Daoy (cell line): ENCODE measurements at places on chromosomes 16 and 17. TPM values are rescaled to one million over a fixed set of nuclear protein-coding genes. Genes with fewer than 3 reads are reported as not detected.

OTOP2 gene
- total RNA-seq: not detected in 2 replicates

RAD51C gene
- total RNA-seq: 40.7 and 50.7 TPM in 2 replicates

SPATA22 gene
- not detected in 2 replicates for total RNA-seq

LPO gene
- 0.06 TPM in 1 of 2 replicates, not detected in the other for total RNA-seq

CCDC154 gene
- not detected in 2 replicates for total RNA-seq

CACNA1H gene
- 0.06 and 0.80 TPM in 2 replicates for total RNA-seq

- DNase-seq: no peak
Measured at GRCh38 chr17:17366941-17367875, 64.0 kb downstream of the NT5M start.

GRCh38 chr16:78815713-78816112, 716.3 kb downstream of the WWOX start:
- no peak for DNase-seq

DNA sequence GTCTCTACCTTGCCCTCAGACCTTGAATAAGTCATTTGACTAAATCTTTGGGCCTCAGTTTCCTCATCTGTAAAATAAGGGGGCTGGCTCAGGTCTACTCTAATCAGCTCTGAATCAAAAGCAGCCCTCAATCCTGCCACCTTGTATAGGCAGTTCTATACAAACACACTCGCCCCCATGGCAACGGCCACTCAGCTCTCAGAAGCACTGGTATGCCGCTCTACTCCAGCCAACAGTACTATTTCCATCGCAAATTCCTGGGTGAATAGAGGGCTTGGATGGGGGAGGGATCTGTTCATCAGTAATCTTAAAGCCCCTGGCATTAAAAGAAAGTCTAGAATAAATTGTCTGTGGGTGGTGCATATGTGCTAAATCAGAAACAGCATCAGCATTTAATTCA, 21.2 kb upstream of the TAOK1 start:
- no peak for DNase-seq

DNA sequence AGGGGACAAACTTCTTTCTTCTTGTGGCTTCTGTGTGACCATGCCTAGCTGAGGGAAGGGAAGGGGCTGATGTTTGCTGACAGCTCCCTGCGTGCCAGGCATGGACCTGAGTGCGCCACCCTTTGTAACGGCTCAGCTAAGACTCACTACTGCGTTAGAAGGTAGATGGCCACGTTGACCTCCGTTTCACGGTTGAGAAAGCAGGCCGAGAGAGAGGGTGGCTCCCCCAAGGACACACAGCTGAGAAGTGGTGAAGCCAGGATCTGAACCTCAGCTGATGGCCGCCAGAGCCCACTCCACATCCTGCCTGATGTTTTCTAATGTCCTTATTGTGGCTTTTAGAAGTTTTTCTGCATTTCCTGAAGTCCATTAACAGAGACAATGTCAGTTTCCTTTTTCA, 45.1 kb downstream of the RGS9 start:
- no peak for DNase-seq

DNA sequence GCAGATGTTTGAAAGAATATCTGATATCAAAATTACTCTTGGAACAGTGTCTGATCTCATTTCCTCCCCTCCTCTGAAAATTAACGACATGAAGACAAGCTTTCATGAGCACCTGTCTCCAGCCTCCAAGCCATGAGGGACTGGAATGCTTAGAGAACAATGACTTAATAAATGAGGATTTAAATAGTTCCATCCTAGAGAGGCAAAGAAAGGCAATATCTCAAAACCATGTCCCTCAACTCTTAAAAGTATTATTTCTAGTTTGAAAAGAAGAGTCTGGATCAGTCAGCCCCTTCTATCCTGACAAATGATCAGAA, 137.5 kb downstream of the ANKFN1 start:
- DNase-seq: no peak

- no peak for DNase-seq
Measured at GRCh38 chr17:75642182-75642783, 9.0 kb downstream of the SMIM5 start.

GRCh38 chr17:66915204-66915611, 49.3 kb upstream of the CACNG4 start:
- DNase-seq: peak; percentile 50

DNA sequence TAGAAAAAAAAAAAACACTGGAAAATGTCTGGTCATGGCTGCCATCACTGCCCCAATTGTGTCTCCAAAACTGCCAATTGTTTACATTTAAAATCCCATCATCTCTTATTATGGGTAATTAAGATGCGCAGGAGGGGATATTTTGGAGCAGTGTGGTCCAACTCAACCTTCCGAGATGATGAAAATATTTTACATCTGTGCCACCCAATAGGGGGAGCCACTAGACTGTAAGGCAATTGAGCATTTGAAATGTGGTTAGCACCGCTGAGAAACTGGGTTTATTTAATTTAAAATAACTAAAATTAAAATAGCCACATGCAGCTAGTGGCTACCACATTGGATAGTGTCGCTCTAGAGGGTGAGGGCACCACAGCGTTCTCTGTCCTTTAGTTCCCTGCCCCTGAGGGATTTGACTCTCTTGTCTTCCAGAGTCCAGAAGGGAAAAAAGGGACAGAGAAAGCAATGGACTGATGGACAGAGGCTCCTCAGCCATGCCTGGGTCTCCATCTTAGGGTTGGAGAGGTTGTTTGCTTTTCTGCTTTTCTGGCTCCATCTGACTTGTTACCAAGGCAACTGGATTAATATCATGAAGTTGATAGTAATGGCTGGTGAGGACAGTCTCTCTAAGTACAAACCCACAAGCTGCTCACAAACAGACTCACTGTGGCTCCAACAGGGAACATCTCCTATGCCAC, 3.5 kb downstream of the MPO start:
- no peak for DNase-seq

- no peak for DNase-seq
Measured at GRCh38 chr16:55981557-55981956, 106.4 kb upstream of the CES5A start.

- DNase-seq: no peak
Measured at GRCh38 chr16:30953111-30953510, 4.2 kb downstream of the ORAI3 start.

- DNase-seq: no peak
Measured at GRCh38 chr17:34319039-34319483, at the start of gene CCL8. CCL8 (plus strand) TSS chr17:34319435; CDS start chr17:34319502, 67 bp downstream.

- DNase-seq: peak; percentile 59
Measured at GRCh38 chr17:3917391-3917931, 1.2 kb upstream of the P2RX1 start.

- no peak for DNase-seq
Measured at GRCh38 chr17:3026856-3027751, 36.3 kb downstream of the OR1D5 start.

DNA sequence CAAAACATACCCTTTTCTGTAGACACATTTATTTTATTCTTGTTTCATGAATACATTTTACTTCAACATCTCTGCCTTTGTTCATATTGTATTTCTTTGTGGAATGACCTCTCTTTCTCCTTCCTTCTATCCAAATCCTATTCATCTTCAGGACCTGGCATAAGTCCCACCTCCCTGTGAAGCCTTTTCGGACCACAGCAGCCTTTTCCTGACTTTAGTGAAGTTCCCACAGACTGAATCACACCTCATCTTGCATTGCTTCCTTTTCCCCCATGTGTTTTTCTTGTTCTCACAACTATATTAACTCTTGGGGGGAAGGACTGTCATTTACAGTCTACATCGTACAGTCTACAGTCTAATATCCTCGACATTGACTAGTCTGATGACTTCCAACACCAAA, 58.2 kb downstream of the MFSD11 start:
- no peak for DNase-seq

DNA sequence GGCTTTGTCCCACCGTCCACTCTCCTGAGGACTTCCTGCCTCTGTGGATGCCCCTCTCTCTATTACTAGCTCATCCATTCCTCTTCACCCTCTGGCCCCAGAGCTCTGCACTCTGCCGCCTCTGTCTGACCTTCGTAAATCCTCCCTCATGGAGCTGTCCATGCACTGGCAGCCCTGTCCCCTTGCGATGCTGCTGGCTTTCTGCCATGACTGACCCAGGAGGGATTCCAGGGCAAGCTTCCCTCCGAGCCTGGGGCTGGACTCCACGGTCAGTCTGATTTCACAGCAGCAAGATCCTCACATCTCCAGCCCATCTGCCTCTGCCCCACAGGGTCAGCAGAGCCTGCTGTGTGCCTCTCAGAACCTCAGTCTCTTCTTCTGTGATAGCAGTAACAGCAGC, 4.7 kb downstream of the CBFA2T3 start:
- no peak for DNase-seq

DNA sequence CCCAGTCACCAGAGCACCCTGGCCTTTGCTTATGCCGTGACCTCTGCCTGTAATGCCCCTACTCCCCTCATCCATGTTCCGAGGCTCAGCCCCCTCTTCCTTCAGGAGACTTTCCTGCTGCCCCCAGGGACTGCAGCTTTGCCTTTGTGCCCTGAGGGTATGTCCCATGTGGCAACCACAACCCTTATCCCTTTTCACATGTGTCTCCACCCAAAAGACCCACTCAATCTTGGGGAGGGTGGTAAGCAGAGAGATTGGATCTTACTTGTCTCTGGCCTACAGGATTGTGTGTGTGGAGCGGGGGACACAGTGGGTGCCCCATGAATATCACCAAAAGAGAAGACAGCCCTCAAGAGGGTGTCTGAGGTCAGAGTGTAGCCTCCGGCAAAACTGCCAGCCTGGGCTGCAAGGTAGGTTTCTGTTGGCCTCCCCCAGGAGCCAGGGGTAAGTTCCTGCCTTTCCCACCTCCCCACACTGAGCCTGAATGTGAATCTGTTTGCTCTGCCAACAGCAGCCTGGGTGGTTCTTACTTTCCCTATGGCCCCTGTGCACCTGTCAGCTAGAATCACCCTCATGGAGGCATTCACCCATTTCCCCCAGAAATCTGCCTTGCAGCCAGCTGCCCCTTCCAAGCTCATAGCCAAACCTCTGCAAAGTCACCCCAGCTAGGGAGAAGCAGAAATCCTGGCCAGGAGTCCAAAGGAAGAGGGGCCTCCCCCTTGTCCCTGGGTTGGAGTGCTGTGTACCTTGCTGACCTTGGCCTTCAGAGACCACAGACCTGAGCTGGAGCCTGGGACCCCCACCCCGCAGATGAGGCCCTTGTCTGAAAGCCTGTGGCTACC, 11.5 kb upstream of the C17orf113 start:
- no peak for DNase-seq

DNA sequence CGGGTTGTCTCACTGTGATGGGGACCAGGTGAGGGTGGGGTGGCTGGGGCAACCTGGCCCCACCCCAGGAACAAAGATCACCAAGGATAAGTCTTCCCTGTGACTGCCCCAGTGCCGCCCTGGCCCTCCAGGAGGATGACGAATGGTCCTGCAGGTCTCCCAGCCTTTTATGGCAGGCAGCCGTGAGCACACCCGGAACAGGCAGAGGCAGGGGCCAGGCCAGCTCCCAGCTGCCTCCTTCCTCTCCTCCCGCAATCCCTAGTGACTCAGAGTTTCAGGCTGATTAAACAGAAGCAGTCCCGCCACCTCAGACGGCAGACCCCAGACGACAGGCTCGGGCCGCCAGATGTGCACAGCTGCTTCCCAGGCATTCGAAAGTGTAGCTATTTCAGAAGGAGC, 13.3 kb downstream of the JUP start:
- DNase-seq: peak; percentile 96

DNA sequence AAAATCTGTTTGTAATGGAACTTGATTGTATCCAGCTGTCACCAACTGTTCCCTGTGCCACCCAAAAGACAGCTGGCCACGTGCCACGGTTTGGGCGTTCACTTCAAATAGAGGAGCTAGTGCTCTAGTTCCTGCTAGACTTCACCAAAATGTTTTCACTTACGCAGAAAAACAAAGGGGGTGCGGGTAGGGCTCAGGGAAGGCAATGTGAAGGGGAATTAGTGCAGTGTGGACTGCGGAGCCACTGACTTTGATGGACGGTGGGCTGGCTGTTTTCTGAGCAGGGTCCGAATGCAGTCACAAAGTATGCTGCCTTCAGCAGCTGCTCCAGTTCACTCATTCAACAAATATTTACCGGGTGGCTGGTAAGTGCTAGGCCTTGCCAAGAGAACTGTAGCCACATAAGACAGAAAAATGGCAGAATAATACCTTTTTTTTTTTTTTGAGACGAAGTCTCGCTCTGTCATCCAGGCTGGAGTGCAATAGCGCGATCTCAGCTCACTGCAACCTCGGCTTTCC, 7.6 kb upstream of the CYTH1 start:
- DNase-seq: no peak

GRCh38 chr17:50447870-50448595, 20.6 kb downstream of the CHAD start:
- no peak for DNase-seq

GRCh38 chr17:72683506-72684404, 408.7 kb downstream of the SLC39A11 start:
- peak; percentile 94 for DNase-seq

- no peak for DNase-seq
Measured at GRCh38 chr16:58563235-58563634, 47.9 kb downstream of the SETD6 start.

DNA sequence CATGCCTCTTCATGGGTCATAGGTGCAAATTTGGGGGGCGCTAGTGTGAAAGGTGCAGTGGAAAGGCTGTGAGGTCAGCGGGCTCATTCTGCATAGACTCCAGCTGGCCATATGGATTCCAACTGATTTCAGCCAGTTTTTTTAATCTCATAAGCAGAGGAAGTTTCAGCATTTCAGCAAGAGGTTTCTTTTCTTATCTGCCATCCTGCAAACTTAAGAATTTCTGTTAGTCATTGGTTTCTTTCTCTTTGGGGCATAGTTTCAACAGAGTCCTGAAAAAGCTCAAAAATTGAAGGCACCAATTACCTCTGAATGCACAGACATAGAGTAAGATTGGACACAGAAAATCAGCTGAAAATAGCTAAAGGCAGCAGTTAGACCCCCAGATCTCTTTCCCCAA, 16.2 kb upstream of the ALOX15 start:
- DNase-seq: no peak

DNA sequence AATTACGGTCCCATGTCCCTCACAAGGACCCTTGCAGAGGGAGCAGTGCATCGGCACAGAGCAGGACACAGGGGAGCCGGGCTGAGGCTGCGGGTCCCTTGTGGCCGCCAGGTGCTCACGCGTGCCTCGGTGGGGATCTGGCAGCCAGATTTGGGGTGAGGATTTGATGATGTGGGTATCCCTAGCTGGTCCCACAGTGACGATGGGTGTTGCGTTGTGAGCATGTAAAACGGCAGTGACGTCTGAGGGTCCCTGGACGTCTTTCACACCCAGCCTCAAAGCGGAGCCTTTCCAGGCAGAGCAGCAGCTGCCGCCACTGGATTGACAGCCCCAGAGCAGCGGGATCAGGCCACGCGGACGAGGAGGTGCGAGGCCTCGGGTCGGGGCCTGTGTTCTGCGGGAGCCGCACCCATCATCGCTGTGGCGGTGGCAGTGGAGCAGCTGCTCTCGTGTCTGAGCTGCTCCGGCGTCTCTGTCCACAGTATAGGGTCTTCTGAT, 54.6 kb downstream of the WDR45B start:
- DNase-seq: no peak

- peak; percentile 42 for DNase-seq
Measured at GRCh38 chr17:45783593-45784292, 377 bp upstream of the CRHR1 start.
